ENCODE measurements at places on chromosomes 11 and 22.
A peak's percentile ranks its signal among the peaks of the same experiment; 100 is the strongest.

GRCh38 chr22:23106344-23106743, 35.4 kb downstream of the RSPH14 start:
- no peak for DNase-seq

GRCh38 chr11:15059132-15059915, 14.1 kb upstream of the CALCB start:
- DNase-seq: no peak

DNA sequence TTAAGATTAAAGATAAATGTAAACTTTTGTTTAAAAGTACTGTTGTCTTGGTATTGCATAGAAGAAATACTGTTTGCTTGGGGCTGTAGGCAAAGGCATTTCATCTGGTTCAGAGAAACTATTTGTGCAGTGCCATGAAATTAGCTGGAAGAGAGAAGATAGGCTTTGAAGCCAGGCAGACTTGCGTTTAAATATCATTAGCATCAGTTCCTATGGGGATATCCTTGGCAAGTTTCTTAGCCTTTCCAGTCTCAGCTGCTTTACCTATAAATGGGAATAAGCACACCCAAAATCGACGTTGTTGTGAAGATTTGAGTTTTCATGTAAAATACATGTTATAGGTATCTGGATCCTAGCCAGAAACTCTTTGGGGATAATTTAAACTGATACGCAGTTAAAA, 133.9 kb downstream of the FBXO7 start:
- DNase-seq: no peak

GRCh38 chr11:117130879-117131278, 13.2 kb upstream of the PAFAH1B2 start:
- DNase-seq: no peak

GRCh38 chr11:16611401-16611921, 127.0 kb upstream of the C11orf58 start:
- no peak for DNase-seq

GRCh38 chr11:126186708-126187529, 24.5 kb downstream of the RPUSD4 start:
- no peak for DNase-seq

GRCh38 chr11:19656140-19656541, 56.5 kb upstream of the NAV2 start:
- no peak for DNase-seq

- DNase-seq: no peak
These were observed 55.5 kb upstream of the CD5 start for GRCh38 chr11:61046833-61047232.

- no peak for DNase-seq
These were observed 434 bp downstream of the BANF1 start for GRCh38 chr11:66002648-66003225.

- no peak for DNase-seq
These were observed 52.7 kb upstream of the RRM1 start for GRCh38 chr11:4041731-4042391.

- DNase-seq: no peak
These were observed 21.0 kb upstream of the PPP6R3 start for GRCh38 chr11:68439355-68440065.

DNA sequence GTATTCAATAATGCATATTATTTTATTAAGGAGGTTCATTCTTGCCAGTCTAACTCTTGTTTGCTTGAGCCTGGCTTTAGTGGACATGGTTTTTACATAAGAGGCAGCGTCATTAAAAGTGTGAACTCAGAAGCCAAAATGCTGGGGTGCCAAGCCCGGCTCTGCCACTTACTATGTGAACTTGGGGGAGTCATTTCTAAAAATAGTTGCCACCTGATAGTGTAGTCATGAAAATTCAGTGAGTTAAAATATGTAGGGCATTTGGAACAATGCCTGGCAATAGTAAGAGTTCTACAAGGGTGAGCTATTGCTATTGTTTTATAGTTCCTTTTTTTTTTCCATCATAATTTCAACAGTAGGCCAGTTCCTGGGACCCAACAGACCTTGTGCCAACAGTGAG, 49.9 kb downstream of the TENM4 start:
- no peak for DNase-seq

GRCh38 chr11:808427-809286, 1.1 kb upstream of the RPLP2 start:
- DNase-seq: no peak

GRCh38 chr11:49377978-49378377, 169.6 kb upstream of the FOLH1 start:
- DNase-seq: no peak

DNA sequence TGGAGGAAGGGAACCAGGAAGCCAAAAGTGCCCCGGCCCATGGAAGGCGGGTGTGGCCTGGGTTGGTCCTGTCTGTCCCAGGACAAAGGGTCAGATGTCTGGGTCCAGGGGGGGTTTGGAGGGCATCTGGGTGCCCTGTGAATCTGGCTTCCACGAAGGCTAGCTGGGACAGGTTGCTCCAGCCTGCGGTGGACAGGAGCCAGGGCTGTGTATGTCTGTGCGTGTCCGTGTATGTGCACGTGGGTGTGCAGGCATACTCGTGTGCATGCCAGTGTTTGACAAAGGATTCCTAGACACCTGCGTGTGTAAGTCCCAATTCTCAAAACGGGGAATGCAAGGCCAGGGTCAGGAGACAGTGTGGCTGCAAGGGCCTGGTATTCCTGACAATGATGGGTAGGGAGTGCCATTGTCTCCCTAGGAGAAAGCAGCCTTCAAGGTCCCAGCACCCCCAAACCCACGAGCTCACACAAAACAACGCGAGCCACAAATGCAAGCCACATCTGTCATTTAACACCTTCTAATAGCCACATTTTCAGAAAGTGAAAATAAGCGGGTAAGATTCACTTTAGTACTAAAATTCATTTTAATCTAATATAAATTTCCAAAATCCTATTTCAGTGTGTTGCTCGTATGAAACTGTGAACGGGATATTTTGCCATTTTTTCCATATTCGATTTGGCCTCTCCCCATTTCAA, 78.4 kb upstream of the WNT7B start:
- no peak for DNase-seq

- peak; percentile 81 for DNase-seq
These were observed 49.5 kb downstream of the OR4D9 start for GRCh38 chr11:59560702-59561473.

GRCh38 chr11:62688491-62688890, 839 bp downstream of the LRRN4CL start:
- DNase-seq: no peak

DNA sequence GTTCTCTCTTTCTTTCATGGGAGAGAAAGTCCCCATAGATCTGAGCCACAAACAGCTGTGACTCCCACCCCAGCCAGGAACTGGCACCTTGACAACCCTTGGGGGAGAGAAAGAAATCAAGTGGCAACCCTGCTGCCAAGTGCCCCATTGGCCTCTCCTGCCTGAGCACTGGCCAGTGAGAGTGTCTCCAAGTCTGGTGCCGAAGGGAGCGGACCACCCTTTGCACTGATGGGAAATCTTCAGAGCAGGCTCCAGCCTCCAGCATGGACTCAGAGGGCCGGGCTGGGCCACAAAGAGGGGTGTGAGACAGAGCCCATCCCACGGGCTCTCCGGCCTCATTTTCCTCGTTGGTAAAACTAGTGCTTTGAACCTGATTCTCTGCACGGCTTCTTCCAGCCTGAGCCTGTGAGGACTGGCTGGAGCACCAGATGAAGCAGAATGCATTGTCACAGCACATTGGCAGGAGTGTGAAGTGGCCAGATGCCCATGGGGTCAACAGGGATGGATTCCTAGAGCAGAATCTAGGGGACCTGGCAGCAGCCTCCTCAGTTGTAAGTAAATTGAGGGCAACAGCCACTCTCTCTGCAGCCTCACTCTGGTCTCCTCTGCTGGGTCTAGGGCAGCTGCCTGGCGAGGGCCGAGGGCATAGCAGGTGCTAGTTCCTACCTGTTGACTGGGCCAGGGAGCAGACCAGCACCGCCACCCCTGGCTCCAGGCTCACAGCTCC, 81.4 kb downstream of the TRIM29 start:
- no peak for DNase-seq

DNA sequence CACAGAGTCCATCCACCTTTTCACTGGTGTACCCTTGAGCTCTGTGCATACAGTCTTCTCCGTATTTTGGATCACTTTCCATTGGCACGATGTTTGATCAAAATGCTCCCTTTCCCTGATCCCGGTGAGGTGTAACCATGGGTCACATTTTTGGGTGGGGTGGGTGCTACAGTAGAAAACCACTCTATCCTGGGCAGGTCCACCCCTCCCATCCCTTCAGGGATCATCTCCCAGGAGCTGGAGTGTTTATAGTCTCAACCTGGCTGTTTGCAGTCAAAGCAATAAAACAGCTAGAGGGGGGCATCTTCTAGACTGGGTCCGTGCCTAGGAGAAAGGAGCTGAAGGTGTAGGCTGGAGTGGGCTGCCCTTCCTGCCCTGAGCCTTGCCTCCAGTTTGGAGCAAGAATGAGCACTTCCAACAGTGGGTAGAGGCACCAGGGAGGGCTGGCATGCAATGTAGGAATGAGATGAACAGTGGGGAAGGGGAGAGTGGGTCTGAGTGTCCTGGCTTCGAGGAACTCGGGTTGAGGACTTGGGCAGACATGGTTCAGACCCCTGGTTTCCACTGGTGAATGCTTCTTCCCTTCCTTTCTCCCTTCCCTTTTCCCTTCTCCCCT, 38.8 kb downstream of the RNF141 start:
- DNase-seq: no peak

DNA sequence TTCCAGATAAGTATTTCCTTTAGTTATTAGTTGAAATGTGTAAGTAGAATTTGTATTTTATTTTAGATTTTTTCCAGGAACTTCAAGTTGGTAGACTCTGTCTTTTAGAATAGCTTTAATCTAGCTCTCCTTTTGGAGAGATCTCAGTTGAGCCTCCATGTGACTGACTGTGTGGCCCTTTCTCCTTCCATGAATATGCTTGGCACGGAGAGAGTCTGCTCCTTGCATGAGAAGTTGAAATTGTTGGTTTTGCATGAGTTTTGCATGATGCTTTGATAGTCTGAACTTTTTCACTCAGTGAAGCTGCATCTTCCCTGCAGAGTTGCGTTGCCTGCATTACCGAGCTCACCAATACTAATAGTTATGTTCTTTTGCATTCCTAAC, 32.8 kb upstream of the CTTN start:
- no peak for DNase-seq

DNA sequence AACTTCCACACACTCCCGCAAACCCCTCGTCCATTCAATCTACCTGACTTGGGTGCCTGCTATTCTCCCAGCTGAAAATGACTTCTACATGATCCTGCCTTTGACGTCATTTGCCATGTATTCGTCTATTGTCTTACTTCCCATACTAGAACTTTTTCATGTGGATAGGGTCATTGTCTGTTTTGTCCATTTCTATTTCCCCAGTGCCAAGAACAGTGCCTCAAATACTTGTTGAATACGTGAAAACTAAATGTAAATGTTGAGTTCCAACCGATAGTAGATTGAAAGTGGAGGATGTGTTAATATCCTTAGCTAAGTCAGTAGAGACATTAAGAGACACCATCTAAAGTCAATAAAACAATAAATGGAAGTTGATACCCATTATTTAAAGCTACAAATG, 935 bp downstream of the TRIM68 start:
- peak; percentile 37 for DNase-seq

GRCh38 chr11:116261606-116262005, 511.2 kb downstream of the BUD13 start:
- DNase-seq: no peak

DNA sequence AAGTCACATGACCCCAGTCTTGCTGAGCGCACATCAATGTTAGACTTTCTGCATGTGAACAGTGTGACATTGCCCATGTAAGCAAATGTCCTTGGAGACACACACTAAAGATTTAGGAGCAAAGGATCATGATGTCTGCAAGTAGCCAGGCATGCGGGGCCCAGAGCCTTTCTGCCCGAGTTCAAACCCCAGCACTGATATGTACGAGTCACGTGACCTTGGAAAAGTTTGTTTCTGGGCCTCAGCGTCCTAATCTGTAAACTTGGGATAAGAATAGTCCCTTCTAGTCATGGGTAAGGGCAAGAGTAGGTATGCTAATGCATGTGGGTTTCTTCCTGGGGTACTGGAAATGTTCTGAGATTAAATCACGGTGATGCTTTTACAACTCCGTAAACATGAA, 16.8 kb upstream of the PGA3 start:
- DNase-seq: no peak

DNA sequence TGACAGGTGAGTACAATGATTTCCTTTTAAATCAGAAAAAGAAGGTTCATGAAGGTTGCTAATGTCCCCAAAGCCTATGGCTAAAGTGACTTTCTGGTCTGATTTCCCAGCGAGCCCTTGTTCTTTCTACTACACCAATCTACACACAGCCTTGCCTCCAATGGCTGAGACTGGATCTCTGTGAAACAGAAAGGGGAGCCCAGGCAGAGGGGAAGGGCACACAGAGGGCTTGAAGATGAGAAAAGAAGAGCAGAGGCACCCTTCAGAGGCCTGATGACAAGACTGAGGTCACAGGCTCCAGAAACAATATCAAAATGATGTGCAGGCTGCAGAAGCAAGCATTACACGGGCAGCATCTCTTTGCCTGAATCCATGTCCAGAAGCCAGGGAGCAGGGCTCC, 1.5 kb downstream of the SYN3 start:
- DNase-seq: no peak

GRCh38 chr11:73197348-73197747, 20.7 kb upstream of the P2RY2 start:
- peak; percentile 61 for DNase-seq

- DNase-seq: no peak
These were observed 16.1 kb downstream of the MIAT start for GRCh38 chr22:26673486-26673885.

- DNase-seq: no peak
These were observed 4.3 kb upstream of the SBF2 start for GRCh38 chr11:10298342-10298741.

GRCh38 chr11:2791139-2791520, 91.3 kb upstream of the KCNQ1OT1 start:
- DNase-seq: no peak

DNA sequence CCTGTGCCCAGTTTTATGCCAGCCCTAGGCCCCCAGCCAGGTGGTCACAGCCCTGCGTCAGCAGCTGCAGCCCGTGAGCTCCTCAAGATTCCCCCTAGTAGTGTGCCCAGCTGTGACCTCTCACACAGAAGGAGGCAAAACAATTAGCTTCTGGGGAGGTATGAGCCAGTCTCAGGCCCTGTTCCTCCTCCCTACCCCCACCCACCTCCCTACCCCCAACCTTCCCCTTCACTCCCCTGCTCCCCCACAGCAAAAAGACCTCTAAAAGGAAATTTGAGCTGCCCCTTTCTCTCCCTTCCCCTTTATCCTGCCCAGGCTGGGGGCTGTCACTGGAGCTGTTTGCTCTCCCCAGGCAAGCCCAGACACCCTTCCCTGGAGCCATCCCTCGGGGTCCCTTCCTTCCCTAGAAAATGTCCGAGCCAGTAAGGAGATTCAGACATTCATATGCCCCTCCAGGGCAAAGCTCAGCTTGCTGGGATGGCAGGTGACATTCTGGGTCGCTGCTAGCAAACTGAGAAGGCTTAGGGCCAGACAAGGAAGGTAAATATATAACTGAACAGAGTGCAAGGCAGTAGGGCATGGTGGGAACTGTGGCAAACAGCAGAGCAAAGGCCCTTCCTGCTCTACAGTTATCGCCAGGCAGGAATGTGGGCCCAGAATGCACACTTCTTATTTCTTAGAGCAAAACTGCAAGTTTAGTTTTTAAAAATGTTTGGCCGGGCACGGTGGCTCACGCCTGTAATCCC, 300.2 kb downstream of the MN1 start:
- DNase-seq: no peak

- no peak for DNase-seq
These were observed 36.4 kb downstream of the RAB30 start for GRCh38 chr11:83035070-83035854.
